ENCODE measurements at places on chromosomes 12 and 14.

DNA sequence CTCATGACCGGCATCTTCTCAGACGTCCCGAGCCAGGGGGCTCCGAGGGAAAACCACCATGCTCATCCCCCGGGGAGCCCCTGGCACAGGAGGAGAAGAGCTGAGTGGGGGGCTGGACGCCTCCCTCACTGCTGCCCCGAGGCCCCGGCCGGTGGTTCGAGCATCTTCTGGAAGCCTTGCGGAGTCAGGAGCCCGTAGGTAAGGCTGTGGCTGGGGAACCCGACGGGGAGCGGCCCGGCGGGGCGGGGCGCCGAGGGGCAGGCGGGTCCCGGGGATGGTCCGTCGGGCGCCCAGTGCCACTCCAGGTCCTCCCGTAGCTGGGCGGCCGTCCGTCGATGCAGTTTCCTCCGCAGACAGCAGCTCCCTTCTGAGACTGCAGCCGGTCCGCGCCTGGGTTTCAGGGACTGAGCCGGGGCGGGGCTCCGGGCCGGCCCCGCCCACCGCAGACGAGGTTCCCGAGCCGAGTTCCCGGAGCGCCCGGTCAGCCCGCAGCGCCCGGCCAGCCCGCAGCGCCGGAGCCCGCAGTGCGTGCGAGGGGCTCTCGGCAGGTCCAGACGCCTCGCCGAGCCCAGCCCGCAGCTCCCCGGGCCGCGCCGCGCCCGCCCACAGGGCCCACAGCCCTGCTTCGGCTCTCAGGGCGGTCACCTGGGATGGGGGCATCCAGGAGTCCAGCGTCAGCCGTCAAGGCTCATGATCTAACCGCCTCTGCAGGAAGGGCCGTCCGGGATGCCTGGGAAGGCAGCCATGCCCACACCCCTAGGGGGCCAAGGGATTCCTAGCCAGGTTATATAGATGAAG lies at the start of gene PGF:
TSS of gene PGF (minus strand) at position 369 of the 798 bp plus-strand sequence. CDS start at position 14, 355 bp downstream.
- peak; percentile 50 for DNase-seq

DNA sequence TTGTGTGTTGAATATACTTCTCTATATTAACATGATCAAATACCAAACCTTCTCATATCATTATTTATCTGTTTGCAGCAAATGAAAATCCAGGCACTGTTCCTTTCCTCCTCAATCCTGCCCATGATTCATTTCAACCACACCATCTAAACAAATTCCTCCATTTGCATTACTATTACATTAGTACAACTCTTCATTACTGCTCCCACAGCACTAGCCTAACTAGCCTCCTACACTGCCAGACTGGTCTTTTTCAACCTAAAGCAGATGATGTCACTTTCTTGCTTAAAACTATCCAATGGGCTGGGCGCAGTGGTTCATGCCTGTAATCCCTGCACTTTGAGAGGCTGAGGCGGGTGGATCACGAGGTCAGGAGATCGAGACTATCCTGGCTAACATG lies 117.3 kb upstream of the MYF6 start:
- DNase-seq: no peak

DNA sequence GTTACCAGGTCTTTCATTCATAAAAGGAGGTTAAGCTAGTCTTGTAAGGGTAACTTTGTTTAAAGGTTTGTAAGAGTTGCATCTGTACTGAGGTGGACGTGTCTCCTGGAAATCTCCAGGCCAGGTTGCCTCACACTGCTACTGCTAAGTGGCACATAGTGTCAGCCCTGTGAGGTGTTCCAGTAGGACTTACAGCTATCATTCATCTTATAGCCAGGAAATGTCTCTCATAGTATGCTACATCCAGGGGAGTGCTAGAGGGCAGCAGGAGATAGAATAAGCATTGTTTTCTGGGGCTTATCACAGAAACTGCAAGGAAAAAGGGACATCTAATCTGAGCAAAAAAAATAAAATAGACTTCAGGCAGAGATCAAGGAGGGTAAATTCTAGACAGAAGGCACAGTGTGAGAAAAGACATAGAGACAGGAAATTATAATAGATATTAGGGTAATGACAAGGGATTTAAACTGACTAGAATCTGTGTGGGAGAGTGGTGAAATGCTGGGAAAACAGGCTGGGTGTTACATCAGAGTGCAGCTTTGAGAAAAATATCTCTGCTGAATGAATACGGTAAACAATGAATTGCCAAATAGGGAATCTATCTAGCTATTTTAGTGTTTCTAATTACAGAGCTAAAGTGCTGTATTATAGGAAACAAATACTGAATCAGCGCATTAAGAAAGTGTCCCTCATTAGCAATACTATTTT lies 205.1 kb upstream of the ABCD2 start:
- peak; percentile 77 for DNase-seq

DNA sequence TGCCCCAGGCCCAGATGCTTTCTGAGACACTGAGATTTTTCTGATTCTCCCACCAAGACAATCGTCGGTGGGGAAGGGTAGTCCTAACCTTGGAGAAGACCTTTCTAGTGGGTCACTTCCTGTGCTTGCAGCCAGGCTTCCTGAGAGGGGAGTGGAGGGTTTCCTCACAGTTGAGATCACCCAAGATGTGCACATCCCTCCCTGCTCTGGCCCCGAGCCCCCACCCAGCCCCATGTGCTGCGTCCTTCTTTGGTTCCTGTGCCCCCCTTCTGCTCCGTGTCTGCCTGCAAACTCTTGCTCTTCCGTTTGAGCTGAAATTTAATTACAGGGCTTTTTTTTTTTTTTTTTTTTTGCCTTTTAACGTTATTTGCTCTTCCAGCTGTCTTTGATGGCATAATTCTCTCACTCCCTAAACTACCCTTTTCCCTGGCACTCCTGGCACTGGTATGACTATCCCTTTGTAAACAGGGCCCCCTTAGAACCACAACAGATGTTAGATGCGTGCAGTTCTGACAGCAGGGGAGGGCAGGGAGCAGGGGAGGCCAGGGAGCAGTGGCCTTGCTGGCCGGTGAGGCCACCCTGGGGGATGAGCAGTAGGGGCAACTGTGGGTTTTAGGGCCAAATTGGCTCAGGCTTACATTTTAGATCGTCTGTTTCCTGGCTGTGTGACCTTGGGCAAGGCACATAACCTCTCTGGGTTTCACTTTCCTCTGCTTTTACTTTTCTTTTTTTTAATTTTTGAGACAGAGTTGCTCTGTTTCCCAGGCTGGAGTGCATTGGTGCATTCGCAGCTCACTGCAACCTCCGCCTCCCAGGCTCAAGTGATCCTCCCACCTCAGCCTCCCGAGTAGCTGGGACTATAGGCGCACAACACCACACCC lies 144.5 kb downstream of the PHETA1 start:
- DNase-seq: no peak

- peak; percentile 28 for DNase-seq
These were observed 24.4 kb downstream of the IRF2BPL start for GRCh38 chr14:77003960-77004710.

DNA sequence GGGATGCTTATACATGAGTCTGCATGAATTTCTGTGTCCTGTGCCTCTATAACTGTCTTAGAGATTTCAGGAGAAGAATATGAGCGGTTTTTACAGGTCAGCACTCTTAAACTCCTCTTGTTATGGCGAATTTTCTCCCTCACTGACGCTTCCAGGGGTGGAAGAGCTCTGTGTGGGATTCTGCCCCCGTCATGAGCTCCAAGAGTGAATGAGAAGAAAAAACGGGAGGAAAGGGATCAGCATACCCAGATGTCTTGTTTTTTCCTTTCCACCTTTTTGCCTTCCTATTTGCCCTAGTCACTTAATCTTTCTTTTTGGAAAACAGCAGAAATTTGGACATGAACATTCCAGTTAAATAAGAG lies 651 bp downstream of the PFKM start:
- no peak for DNase-seq

- no peak for DNase-seq
These were observed 87.7 kb downstream of the FOXN4 start for GRCh38 chr12:109221277-109221931.

- DNase-seq: no peak
These were observed 64.8 kb downstream of the GNS start for GRCh38 chr12:64694130-64695040.

- DNase-seq: peak; percentile 90
These were observed 34.8 kb upstream of the FRMD6 start for GRCh38 chr14:51616724-51617409.

DNA sequence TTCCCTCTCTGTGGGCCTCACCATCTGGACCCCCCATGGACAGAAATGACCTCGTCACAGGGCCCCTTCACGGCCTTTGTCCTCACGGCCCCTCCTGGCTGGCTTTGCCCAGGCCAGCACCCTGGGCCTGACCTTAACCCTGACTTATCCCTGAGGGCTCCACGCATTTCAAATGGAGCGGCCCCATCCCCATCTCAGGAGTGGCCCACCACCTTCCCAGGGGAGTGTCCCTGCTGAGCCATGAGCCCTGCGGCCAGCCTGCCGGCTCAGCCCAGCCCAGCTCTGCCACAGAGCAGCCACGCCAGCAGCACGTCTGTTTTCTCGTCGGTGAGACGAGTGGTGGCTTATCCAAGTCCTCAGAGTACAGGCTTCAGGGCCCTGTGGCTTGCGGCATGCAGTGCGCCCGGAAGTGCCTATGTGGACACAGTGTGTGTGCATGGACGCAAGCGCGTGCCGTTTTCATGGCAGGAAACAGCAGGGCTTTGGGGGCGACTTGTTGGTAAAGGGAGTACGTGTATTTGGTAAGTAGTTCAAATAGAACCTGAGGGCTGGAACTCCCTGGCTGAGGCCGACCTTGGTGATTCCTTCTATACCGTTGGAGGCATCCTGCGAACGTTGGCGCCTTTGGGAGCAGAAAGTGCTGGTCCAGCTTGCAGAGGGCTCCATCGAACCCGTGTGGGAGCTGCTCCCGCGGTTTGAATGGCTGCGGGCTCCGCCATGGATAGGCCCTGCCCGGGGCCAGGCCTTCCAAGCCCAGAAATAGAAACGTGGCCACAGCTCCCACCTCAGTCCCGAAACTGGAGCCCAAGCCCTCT lies 52.1 kb downstream of the LRCOL1 start:
- no peak for DNase-seq

- DNase-seq: no peak
These were observed 69.7 kb downstream of the ARF6 start for GRCh38 chr14:49962621-49963020.

DNA sequence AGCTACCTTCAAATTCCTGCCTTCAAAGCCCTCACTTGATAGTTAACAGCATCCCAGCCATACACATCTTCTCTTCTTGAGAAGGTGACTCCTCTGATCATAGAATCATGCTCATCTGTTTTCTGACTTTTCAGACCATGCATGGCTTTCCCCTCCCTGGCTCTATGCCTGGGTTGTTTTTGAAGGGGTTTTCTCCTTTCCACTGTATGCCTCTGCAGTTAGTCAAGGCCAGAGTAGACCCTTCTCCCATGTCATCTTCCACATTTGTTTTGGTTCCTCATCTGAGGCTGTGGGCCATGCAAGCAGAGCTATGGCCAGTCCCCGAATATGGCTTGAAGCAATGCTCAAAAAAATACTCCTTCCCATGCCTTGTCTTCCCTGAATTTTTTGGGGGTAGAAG lies 14.3 kb upstream of the MCRS1 start:
- no peak for DNase-seq

- DNase-seq: peak; percentile 17
These were observed 8.3 kb upstream of the AEBP2 start for GRCh38 chr12:19430988-19431387.

Measured in cardiac fibroblast (primary cell).